GM06990 (cell line): ENCODE measurements at places on chromosomes 4 and X.

DNA sequence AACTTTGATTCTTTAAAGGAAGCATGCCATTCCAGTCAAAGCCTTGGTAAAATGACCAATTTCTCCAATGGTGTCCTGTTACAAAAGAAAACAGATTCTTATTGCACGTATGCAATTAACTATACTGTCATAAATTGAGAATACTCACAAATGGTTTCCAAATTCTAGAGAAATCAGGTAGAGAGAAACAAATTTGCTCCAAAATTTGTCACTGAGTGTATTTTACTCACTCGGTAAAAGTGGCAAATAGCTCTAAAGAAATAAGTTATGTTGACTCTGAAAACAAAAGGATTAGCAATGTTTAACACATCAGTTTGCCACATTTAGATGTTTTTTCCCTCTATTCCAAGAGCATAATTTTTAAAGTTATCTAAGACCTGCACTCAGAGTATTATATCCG is 133.1 kb downstream of the DMD start:
- DNase-seq: no peak

- DNase-seq: no peak
Observed at GRCh38 chrX:26411045-26411444, 195.1 kb downstream of the MAGEB5 start.

- DNase-seq: no peak
Observed at GRCh38 chr4:13541720-13542576, 2.4 kb downstream of the NKX3-2 start.

GRCh38 chr4:108114503-108114902 is 54.2 kb downstream of the LEF1 start:
- DNase-seq: no peak

- peak; percentile 72 for DNase-seq
Observed at GRCh38 chr4:985123-985830, 1.6 kb upstream of the IDUA start.

- DNase-seq: no peak
Observed at GRCh38 chrX:3520982-3521381, 174.5 kb upstream of the MXRA5 start.

DNA sequence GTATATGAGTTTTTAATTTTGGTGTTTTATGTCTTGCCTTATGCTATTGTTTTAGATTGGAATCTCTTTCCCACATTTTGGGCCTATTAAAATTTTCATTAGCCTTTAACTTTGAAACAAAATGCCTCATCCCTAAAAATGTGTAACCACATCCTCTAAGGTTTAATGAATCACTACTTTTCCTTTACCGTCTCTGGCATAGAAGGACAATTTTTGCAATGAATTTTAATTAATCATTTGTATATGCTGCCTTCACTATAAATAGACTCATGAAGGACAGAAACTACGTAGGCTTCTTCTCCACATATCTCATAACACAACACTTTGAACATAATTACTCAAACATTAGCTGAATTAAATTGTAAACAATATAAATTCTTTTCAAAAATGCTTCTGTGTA is 421.5 kb downstream of the NLGN4X start:
- no peak for DNase-seq
